ENCODE measurements at places on chromosomes 12 and 14.

GRCh38 chr14:87990682-87991081 is 2.3 kb downstream of the GALC start:
- DNase-seq: no peak

- DNase-seq: peak; percentile 26
Observed at GRCh38 chr12:22100958-22101748, 55.1 kb downstream of the CMAS start.

DNA sequence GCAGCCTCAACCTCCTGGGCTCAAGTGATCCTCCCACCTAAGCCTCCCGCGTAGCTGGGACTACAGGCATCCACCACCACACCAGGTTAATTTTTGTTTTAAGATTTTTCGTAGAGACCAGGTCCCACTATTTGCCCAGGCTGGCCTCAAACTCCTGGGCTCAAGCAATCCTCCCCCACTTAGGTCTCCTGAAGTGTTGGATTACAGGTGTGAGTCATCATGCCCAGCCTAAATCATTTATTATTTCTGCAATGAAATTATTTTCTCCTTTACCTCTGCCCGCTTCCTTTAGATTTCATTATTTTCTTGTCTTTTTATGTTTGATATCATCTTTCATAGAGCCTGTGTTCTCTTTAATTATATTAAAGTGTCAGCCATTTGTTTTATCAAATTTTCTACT is 165.2 kb upstream of the OTX2 start:
- DNase-seq: no peak

DNA sequence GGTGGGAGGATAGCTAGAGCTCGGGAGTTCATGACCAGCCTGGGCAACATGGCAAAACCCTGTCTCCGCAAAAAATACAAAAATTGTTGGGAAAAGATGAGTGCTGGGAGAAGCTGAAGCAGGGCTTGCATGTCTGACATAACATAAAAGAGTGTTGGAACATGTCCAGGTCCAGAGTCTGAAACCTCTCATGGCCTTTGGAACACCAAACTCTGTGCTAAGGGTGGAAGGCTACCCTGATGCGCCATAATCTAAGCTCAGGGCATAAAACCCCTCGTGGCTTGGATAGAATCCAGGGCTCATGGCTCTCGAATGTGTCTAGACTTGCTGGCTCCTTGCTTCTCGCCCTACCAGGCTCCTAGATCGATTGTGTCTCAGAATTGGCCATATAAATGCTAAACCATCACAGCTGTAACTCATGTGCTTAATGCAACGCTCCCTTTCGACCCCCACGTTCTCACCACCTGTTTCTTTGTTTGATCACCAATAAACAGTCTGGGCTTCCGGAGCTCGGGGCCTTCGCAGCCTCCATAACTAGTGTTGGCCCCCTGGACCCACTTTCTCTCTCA is 6.7 kb upstream of the CLEC7A start:
- DNase-seq: no peak

DNA sequence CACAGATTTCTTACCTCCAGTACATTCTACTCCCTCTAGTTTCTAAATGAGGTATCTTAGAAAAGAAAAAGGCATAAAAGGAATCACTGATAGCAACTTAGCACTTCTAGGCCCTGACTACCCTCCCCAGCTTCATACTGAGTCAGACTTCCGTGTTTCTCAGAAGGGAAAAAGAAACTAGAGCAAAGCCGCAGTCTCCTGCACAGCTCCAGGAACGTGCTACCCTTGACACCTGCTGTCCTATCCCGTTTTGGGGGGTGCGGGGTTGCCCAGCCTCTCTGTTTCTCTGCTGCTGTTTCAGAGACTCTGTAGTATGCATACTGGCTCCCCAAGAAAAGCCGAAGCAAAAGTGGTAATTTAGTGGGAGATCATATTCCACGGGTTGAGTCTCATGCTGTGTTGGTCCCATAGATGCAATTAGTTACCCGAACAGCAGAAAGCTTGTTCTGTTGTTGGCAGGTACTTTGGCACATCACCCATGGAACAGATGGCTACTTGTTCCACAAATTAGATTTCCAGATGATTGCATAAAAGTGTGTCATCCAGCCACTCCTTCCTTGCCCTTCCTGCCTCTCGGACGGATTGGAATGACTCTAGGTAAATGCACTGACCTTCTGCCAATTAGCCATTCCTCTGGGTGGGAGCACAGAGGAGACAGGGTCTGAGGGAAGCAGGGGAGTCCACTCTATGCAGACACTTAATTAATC is 438.1 kb downstream of the FUT8 start:
- DNase-seq: peak; percentile 53

DNA sequence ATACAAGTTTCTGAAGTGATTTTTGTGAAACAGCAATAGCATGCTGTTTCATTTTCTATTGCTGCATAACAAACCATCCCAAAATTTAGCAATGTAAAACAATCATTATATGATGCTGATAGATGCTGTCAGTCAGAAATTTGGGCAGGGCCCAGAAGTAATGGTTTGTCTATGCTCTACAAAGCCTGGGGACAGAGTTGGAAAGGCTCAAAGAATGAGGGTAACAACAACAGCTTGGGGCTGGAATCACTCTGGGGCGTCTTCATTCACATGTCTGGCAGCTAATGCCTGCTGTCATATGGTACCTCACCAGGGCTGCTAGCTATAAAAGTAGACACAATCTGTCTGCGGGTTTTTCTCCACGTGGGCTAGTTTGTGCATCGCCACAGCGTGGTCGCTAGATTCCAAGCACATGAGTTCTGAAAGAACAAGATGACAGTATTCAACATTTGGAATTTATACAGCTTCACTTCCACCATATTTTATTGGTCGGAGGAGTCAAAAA is 176.5 kb downstream of the BMP4 start:
- no peak for DNase-seq

GRCh38 chr12:104171785-104172569 is 34.0 kb upstream of the NFYB start:
- DNase-seq: no peak

DNA sequence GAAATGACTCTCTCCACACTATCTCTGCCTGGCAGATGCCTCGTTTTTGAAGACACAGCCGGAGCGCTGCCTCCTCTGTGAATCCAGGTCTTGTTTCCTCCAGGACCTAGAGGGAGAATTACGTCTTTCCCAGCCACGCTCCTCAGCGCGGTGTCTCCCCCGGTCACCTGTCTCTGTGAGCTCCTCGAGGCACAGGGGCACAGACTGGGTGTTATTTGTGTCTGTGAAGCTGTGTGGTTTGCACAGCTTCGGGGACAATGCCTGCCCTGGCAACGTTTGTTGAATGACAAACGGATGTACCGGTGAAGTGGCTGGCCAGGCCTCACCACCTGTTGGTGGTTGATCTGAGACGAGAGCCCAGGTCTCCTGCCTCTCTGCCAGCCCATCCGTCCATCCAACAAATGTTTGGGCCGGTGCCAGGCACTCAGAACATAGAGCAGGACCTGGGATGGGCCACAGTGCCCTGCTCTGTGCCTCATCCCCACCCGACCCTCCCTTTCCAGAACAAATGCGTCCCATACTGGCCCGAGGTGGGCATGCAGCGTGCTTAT is 6.1 kb downstream of the PTPN6 start:
- no peak for DNase-seq

GRCh38 chr12:19129486-19130223 is at the start of gene PLEKHA5:
Gene PLEKHA5 (plus strand): TSS chr12:19129733. CDS start chr12:19129800, 67 bp downstream.
- peak; percentile 87 for DNase-seq

GRCh38 chr12:119998471-119999245 is 9.6 kb downstream of the BICDL1 start:
- no peak for DNase-seq

DNA sequence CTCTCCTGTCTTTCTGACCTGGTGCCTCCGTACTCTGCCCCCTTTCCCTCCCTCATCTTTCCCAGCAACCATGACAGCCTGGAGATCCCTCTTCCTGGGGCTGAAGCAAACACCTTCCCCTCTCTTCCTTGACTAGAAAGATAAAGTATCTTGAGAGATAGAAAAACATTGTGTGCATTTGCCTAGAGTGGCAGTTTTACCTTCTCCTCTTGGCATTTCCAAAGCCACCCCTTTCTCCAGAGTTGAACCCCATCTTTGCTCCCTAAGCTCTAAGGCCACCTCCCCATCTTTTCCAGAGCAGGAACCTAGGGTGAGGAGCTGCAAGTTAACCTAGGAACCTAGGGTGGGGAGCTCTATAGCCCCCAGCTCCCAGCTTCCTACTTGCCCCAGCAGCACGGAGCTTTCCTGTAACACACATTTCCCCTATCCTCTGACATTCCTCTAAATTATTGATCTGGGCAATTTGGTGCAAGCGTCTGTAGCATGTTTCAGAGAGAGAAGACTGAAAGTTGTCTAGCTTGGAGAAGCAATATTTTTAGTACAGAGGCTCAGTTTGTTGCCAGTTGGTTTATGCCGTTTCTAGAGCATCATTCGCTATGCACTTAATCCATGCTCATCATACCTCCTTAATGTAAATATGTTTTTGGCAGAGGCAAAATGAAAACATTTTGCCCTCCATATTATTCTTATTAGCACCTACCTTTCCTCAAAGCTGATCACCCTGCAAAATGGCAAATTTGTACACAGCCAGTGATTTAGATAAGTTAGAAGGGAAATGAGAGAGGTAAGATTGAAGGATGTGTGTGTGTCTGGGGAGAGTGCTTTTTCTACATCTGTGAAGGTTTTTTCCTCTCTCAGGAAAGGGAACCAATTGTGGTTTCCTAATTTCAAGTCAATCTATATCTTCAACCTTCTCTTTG is 5.4 kb upstream of the TBX3 start:
- no peak for DNase-seq

GRCh38 chr14:43539210-43539609 is 967.9 kb downstream of the FSCB start:
- no peak for DNase-seq

DNA sequence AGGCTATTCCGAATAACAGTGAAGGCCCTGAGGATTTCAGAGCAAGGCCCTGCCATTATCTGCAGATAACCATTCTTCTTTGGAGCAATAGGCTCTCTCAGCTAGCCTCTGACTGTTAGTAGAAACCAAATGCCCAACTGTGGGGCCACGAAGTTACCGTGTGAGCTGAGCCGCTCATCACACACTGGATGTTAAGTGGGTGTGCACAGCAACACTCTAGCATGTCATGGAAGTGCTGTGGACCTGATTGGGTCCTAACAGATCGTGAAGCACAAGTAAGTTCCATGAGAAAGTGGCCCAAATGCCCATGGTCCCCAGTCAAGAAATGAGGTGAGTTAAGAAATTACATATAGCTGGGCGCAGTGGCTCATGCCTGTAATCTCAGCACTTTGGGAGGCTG is 190.4 kb downstream of the ALG10 start:
- DNase-seq: no peak

GRCh38 chr12:109947521-109947920 is 47.4 kb downstream of the TCHP start:
- no peak for DNase-seq

DNA sequence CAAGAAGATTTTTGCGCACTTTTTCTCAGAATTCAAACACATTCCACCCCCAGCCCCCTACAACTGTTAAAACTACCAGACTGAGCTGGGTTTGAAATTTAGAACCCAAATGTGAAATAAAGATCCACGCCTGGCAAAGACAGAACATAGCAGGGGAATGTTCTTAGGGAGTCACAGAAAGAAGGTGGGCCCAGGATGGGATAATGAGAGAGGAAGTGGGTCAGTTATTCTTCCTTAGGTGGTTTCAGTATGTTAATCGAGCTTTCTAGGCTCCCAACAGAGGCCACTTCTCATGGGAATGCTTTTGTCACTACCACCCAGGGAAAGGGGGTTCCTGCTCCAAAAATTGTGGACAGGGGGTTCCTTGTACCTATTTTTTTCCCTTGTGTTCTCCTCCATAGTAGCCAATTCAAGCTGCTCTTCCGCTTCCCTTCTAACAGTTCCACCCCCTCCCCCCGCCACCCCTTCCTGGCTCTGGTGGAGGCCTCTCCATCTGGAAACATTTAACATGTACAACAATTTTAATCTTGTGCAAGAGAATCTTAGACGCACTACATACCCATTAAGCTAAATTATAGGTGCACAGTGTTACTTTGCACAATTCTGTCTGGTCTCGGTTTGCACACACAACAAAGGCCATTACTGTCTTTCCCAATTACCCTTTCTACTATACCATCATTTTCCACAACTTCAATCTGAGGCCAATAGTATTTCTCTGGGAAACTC is 218.1 kb downstream of the MON2 start:
- DNase-seq: peak; percentile 65

GRCh38 chr14:104248203-104249055 is 110.0 kb downstream of the KIF26A start:
- no peak for DNase-seq

DNA sequence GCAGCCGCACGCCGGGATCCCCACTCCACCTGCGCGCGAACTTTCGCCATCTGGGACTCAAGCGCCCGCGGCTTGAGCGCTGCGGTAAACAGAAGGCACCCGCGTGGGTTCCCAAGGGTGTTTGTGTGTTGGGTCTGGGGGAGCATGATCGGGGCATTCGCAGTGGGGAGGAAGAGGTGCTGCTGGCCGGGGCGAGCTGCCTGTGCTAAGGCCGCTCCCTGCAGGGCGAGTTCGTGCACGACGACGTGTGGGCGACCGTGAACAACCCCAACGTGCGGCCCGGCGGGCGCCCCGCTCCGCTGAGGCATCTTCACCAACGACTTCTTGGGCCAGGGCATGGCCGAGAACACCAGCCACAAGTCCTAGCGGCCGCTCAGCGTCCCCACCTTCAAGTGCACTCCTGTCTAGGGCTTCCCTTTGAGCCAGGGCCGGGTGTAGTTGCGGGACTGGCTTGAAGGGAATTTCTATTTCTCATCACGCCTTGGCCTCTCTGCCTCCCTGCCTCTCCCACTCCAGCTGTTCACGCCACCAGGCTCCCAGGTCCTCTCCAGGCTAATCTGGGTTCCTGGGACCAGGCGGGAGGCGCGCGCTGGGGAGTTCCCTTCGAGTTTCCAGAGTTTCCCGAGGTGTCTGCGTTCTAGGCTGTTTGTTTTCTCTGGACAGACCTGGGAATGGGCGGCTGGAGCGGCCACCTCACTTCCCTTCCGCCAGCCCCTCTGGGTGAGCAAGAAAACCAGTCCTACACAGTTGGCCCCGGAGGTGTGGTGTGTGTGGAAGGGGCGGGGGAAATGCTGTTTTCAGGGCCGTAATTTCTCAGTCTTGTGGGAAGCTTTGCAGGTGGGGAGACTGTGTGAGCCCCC is 417.8 kb upstream of the TMTC1 start:
- DNase-seq: no peak

DNA sequence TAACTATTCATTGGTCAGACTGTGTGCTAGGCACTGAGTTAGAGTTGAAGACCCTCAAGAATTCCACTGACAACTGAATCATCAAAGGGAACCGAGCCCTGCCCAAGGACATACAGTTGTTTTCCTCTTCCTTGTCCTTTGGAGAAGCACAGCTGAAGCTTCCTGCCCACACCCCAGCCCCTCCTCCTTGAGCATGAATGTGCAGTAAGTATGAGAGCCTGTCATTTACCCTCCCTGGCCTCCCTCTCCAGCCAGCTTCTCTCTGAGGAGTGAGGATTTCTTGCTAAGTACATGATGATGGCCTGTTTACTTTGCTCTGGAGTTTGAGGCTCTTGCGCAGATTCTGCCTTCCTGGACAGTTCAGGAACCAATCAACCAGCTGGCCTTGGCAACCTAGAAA is 235.2 kb downstream of the CACNA1C start:
- no peak for DNase-seq

DNA sequence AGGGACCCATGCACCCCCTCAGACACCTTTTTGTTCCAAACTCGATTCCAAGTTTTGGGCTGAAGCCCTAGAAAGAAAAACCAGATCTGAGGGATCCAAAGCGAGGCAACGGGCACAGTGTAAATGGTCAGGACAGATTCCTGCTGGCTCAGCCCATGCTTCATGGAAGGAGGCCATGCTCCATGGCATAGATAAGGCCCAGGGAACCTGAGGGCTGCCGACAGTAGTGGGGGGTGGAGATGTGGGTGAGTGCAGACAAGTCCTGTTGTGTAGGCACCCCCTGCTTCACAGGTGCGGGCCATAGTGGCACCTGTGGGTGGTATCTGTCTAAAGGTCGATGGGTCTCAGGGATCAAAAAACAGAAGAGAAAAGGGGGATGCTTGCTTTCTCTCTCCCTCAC is 42.1 kb downstream of the TNFAIP2 start:
- DNase-seq: no peak
